ENCODE measurements at places on chromosomes 3 and 15.
A peak's percentile ranks its signal among the peaks of the same experiment; 100 is the strongest.

DNA sequence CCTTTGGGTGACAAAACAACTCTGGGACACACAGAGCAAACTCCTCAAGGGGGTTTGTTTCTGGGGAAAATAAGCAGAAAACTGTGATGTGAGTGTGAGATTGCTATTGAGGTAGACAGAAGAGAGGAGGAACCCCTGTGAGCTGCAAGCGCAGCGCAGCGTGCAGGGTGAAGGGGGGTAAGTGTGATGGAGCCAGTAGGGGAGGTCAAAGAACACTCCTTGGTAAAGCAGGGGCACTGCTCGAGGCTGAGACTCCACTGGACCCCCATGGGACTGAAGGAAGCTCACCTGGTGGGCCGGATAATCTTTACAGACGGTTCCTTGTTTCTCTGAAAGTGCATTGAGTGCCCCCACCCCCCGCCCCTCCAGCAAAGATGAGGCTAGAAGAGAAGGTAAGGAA is 7.5 kb downstream of the INAFM2 start:
- no peak for DNase-seq

DNA sequence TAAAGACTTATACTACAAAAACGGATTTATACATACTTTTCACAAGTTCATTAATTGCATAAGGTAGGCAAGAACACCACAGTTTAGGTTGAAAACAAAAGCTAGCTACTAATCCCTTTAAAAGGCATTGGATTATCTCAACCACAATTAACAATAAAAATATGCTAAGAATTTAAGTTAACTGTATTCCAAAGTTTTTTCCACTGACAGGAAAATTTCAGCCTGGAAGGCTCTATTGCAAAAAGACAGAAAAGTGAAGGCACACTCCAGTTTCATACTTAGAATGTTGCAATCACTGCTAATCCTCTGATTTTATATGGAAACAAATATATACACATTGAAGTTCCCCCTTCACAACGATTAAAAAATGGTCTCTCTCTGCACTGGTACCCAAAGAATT is 71.5 kb downstream of the TJP1 start:
- DNase-seq = no peak

- peak; percentile 74 for DNase-seq
Observed at GRCh38 chr3:114639171-114639570, 345.3 kb downstream of the TIGIT start.

- DNase-seq = no peak
Observed at GRCh38 chr15:45670091-45670490, 35.3 kb downstream of the SQOR start.

- DNase-seq = no peak
Observed at GRCh38 chr15:64162478-64162868, 349 bp downstream of the PPIB start.

DNA sequence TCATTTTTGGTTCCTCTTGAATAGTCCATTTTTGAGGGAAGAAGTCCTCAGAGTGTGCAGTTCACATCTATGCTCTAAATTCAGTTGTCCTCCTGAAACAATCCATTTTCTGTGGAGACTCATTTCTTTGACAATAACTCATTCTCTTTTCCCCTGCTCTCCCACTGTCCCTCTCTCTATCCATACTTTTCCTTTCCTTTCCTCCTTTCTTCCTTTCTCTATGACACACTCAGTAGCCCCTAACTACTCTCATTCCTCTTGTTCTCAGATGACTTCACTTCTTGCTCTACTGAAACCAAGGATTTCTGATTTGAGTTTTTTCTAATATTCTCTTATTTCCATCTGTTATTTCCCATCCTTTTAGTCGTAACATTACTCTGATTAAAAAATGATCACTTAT is 16.7 kb upstream of the MEIS2 start:
- no peak for DNase-seq

Data from globus pallidus (tissue), 1 donor.